ENCODE measurements at places on chromosomes 5 and 9.

DNA sequence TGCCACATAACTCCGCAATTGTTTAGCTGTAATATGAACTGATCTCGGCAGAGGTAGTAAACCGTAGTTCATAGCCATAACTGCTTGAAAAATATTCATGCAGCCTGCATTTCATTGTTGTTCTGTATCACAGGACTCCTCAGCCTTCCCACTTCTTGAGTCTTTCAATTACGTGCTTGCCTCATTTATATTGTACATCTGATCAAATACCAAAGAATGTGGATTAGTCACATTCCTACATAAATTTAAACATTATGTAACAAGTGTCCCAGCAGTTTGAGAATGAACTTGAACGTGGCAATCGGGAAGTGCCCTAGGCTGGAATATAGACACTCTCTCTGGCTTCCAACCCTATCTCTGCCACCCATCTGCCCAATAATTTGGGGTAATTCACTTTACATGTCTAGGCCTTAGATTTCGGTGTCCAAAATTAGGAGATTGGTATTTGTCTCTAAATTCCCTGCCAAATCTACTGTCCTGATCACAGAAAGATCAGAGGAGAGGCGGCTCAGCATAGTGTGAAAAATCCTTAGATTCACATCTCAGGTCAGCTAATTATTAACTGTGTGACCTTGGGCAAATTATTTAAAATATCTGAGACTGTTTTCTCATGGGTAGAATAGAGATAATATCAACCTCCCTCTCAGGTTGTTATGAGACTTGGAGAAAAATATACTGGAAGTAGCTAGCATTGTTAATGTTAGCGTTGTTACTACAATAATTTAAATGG is 215.1 kb upstream of the RFX3 start:
- no peak for DNase-seq

GRCh38 chr9:32957358-32957757 is 44.1 kb downstream of the APTX start:
- no peak for DNase-seq

DNA sequence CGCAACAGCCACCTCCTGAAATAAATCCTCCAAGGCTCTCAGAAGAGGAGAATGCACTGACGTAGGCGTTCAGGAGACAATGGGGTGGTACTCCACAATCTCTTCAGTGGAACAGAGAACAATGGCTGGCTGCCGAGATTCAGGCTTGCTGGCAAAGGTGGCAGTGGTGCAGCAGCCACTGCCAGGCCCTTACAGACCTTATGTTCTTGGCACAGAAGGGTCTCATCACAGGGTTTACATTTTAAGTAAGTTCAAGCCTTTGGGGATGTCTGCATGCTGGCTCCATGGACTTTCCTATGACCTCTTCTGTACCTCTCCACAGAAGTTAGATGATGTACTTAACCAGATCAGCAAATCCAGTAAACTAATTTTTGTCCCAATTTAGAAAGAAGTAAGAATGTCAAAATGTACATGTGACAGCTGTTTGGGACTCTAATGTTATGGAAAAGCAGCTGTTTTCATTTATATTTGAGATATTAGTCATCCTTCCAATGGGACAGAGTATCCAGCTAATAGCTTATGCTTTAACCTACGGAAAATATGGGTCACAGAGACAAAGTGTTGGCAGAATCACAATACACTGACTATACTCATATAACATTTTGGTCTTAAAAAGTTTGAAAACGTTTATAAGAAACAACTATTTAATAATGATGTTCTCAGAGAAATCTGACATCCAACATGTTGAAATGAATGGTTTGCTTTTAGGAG is 180.9 kb downstream of the MAPKAP1 start:
- DNase-seq = no peak

GRCh38 chr9:135299651-135300345 is 179.8 kb upstream of the PPP1R26 start:
- no peak for DNase-seq

GRCh38 chr9:77290373-77290772 is 113.0 kb downstream of the VPS13A start:
- DNase-seq = no peak

GRCh38 chr9:129933185-129934040 is 98.2 kb downstream of the USP20 start:
- no peak for DNase-seq

DNA sequence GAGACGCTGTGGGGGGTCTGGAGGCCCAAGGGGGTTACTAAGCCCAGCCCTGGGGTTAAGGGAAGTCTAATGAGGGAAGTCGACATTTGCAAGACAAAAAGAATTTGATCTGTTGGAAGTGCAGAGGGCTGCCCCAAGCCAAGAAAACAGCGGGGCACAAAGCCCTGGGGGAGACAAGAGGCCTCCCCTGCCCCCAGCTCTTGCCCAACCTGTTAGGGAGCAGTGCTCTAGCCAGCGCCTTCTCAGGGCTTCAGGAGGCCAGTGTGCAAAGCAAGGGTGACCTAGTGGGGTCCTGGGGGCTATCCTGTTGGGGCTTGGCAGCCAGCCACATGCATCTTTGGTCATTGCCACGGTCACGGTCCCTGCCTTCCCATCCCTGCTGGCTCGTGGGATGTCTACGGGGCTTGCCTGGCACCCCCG is 25.2 kb downstream of the GFI1B start:
- no peak for DNase-seq

- DNase-seq = no peak
These were observed 5.8 kb downstream of the ZNF367 start for GRCh38 chr9:96412174-96412913.

- no peak for DNase-seq
These were observed 8.3 kb upstream of the ATG10 start for GRCh38 chr5:81963544-81963943.

DNA sequence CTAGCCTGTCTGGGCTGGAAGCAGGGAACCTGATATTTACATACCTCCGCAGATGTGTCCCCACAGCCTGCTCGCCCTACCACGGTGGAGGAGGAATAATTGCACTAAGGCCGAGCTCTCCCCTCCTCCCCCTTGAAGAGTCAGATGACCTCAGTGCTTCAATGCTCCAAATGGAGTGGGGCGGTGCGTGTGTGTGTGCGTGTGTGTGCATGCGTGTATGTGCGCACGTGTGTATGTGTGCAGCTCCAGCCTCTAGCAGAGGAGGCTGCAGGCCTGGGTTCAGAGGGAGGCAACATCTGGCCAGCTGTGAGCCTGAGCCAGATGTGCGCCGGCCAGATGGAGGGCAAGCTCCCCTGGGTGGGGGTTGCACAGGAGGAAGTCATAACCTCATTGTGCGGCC is 90.5 kb downstream of the NRG2 start:
- no peak for DNase-seq

DNA sequence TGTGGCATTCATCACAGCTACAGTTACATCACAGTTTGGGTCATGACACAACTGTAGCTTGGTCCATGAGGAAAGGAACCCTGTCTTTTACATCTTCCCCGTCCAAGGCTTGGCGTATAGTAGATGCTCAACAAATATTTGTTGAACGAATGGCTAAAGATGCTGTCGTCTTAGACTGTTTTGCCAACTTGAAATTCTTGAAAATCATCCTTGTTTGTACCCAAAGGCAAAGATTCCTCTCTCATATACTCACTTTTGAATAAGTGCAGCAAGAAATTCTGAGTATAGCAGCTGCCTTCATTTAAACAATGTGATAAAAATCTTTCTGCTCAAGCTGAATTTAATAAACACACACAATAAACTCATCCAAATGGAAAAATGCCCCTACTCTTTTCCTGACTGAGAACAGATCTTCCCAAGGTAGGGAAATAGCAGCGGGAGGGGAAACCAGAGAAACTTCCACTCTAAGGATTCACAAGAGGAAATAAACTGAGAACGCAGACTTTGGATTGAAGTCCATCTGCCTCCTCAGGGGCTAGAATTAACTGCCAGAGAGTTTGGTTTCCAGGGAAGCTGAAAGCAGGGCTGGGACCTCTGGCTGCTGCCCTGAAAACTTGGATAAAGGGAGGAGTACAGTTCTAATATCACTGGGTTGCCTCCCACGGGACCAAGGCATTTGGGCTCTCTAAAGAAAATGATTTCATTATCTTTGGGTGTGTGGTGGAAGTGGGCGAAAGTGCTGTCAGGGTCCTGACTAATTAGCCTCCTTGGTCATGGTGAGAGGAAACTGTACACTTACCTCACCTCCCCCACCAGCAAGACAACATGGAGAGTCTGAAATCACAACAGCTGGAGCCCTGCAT is 99.1 kb downstream of the DPYSL3 start:
- DNase-seq = peak; percentile 34

GRCh38 chr5:139132515-139132914 is 65.7 kb downstream of the SIL1 start:
- DNase-seq = no peak

GRCh38 chr9:77514886-77515711 is 133.0 kb downstream of the GNA14 start:
- peak; percentile 27 for DNase-seq

GRCh38 chr5:40678460-40679147 is 1.1 kb upstream of the PTGER4 start:
- DNase-seq = no peak

GRCh38 chr9:133404454-133405002 is 13.3 kb downstream of the REXO4 start:
- DNase-seq = no peak

DNA sequence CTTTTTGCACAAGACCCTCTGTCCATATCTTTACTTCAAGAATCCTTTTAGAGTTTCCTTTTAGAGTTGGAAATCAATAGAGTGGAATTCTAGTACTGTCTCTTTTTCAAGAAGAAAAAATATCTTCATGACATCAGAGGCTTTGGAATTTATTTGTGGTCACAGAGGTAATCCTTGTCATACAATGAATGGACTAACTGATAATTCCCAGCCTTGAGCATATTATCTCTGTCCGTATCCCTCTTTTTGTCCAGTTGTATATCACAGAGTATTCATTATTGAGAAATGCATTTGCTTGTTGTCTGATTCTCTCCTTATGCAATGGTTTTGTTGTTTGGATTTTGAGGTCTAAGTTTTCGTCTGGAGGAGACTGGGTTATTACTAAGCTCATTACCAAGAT is 82.0 kb upstream of the HAPLN1 start:
- no peak for DNase-seq

DNA sequence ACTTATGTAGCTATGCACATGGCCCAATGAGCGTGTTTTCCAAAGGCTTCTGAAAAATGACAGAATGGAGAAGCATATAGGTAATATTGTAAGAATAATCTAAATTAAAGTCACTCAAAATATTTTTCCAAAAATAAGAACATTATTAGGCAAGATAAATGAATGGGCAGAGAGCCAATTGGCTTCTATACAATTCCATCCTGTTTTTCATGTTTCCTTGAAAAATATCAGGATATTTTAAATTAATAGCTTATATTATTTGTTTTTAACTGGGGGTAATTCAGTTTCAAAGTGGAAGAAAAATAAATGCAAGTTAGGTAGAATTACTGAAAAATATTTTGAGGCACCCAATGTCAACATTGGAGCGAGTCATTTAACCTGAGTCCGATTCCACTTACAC is 183.5 kb downstream of the PLK2 start:
- DNase-seq = no peak

DNA sequence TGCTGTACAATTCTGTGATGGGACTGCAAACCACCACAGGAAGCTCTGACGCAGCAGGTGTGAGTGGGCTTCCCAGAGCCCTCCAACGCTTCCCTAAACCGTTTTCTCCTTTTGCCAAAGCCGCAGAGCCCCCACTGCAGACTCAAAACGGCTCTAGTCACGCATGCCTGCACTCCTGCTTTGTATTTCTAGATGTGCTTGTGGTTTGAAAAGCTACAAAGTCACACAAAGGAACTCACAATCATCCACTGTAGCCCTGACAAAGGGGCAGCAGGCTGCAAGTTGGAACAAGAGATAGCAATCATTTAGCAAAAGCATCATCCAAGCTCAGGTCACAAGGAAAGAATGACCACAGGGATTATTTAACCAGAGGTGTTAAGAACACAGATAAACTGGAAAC is 79.3 kb downstream of the PTPN3 start:
- DNase-seq = no peak

DNA sequence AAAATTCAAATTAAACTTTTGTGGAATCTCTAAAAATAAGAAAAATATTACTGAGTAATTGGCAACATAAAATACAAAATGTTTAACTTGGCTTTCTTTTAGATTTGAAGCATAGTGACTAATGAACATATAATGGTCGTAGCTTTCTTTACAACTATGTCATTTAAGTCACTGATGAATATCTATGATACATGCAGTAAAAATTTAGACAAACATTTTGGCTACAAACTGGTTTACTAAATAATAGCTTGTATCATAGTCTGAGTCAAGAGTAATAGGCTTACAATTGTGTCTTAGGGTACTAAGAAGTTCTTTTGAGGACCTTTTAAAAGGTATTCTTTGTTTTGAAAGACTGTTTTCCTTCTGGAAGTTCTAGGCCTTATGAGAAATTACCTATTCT is 2.0 kb upstream of the APC start:
- no peak for DNase-seq

DNA sequence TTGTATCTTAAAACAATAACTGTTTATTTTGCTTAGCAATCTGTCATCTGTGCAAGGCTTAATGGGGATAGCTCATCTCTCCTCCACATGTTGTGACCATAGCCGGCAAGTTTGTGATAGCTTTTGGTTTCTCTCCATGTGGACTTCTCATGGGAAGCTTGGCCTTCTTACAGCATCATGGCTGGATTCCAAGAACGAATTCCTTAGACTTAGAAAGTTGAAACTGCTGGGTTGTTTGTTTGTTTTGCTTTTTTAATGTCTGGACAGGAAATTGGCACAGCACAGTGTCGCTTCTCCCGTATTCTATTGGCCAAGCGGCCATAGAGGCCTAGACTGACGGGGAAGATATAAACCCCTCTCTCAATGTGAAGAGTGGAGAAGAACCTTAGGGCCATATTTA is 61.0 kb upstream of the PRDM9 start:
- DNase-seq = no peak

DNA sequence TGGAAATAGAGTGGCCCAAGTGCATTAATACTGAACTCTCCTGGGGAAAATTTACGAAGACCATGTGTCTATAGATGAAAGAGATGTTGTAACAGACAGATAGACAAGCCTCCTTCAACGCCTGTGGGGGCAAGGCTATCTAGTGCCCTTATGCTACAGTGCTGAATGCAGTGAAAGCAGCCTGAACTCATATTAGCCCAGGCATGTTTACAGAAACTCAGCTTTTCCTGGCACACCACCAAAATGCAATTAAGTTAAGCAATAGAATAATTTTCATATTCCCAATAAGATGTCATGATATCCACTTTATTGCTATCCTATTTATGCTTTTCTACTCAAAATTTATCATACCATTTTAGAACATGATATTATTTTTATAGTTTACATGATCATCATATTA is 277.0 kb downstream of the DIRAS2 start:
- no peak for DNase-seq

GRCh38 chr5:11962122-11962521 is 57.9 kb upstream of the CTNND2 start:
- DNase-seq = no peak

Measured in uterus (tissue), 4 donors.